ENCODE measurements at places on chromosomes 4 and X. TPM values are rescaled to one million over a fixed set of nuclear protein-coding genes. Genes with fewer than 3 reads are reported as not detected.

- no peak for DNase-seq
Measured at GRCh38 chr4:146525754-146526153, 4.0 kb upstream of the SLC10A7 start.

EREG gene
- 2.3 TPM for total RNA-seq

SSX4B gene
- total RNA-seq = not detected

DNA sequence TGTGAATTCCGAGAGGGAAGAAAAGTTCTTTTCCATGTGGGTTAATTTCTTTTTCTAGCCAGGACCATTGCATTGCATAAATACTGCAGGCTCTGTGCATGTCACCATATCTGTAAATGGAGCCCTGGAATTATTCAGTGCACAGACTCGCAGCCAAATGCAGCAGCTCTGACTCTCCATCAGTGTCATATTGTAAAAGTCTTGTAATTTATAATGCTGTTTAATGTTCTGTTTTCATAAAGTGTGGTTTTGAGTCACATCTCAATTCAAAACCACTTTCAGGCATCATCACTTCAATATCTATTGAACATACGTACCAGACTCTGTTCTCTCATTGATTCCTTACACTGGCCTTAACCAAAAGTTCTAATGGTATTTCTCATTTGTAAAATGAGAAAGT, 193.9 kb upstream of the RPL34 start:
- DNase-seq = no peak

CD40LG gene
- 1.5 TPM for total RNA-seq

- DNase-seq = no peak
Measured at GRCh38 chr4:63937961-63938360, 471.3 kb downstream of the TECRL start.

CEP135 gene
- 18.7 TPM for total RNA-seq

WNK3 gene
- 0.05 TPM for total RNA-seq

- DNase-seq = peak; percentile 53
Measured at GRCh38 chrX:130082244-130083106, 27.8 kb downstream of the ELF4 start.

- DNase-seq = peak; percentile 3
Measured at GRCh38 chrX:10769195-10769594, 148.8 kb upstream of the MID1 start.

RS1 gene
- total RNA-seq = not detected

All from natural killer cell (primary cell).